ENCODE measurements at places on chromosomes 11 and 22.
A peak's percentile ranks its signal among the peaks of the same experiment; 100 is the strongest.

DNA sequence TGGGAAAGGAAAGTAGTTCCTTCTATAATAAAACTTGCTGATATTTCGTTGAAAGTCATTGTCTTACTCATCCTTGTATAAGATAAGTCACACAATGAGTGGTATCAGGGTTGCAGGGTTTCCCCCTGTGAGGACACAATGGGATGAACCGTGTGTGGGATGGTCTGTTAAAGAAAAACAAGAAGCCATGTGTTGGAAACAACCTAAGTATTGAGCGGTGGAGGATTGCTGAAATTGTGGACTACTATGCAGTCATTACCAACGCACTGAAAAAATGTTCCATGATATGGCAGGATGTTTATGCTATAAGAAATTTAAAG, 28.6 kb downstream of the PTPRJ start:
- no peak for DNase-seq

- peak; percentile 8 for DNase-seq
Measured at GRCh38 chr11:31045335-31045734, 324.2 kb downstream of the DCDC1 start.

DNA sequence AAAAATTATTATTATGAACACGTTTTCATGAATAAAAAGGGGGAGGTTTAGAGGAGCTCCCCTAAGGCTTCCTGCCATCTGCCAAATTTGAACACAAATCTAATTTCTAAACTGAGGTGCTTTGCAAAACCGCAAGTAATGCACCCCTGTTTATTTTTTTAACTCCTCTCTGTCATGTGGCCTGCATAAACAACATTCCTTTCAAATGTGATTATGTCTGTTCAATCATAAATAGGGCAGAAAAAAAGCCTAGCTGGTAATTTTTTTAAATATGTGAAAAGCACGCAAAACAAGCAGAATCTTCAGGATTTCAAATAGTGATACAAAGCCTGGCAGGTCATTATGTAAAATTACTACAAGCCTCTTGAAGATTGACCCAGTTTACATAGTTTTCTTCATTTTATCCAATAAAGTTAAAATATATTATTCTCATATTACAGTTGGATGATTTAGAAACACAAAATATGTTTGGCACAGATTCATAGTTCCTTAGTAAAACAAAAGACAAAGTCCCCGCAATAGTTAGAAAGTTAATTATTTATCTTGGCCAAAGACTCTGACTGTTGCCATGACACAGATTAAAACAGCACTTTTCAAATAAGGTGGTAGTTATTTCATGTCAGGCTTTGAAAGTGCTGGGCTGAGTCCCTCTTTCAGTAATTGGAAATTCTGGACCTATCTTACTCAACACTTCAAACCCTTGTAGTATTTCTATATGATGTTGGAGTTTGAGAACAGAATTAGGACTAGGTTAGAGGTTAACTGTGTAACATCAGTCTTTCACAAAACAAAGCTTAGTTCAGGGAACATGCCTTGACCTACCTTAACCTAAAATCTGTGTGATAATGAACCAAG, 200.3 kb upstream of the MPPED2 start:
- peak; percentile 3 for DNase-seq

DNA sequence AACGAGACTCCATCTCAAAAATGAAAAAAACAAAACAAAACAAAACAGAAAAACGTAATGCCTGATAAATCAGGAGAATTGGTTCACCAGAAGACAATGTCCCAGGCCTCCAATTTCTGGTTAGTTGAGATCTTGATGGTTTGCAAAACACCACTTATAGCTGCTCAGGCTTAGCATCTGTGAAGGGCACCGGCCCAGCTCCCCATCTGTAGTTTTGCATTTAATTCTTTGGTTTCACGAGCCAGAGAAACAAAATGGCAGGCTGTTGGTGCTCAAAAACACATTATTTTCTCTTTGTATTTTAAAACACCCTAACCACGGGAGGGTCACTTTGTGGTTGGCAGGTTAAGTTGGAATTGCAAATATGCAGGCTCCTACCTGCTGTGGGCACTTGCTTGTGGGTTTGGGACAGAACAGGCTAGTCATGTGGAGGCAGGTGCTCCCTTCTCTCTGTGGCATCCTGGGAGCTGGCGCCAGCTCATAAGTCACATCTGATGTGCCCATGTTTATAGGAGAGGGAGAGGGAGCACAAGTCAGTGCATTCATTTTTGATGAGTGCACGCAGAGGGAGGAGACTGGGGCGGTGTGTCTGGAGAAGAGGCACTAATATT, 145.9 kb downstream of the CEP164 start:
- no peak for DNase-seq
